Erythroblast (primary cell): ENCODE measurements at places on chromosomes 5 and 9.

DNA sequence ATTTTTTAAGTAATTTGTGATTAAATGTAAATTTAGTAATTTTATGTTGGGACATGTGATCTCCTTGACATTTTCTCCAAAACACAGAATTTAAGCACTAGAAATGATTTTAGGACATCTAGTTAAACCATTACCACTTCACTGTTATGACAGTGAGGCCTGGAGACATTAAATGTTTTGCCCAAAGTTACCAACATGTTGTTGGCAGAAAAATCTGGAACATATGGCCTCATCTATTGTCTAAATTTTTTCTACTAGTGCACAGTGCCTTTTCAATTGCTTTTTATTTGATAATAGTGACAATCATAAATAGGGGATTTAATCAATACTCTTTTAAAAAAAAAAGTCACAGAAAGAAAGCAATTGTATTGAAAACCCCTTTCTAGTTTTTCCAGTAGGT lies 45.6 kb downstream of the PIK3R1 start:
- no peak for DNase-seq

DNA sequence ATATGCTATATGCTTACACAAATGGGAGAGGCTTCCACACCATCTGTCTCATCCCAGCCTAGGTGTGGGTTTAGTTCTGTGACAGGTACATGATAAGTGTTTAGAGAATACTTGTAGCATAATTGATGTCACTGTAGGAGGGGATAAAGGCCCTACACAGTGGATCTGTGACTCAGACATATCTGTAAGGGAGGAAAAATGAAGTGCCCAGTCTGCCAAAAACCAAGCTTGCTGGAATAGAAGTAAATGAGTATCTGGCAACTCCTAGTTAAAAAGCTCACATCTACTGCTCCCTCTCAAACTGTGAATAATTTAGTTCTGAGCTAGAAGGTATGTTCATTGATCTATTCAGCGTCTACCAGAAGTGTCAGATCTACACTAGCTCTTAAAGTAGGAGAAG lies 38.9 kb upstream of the FAM174A start:
- DNase-seq, result no peak

DNA sequence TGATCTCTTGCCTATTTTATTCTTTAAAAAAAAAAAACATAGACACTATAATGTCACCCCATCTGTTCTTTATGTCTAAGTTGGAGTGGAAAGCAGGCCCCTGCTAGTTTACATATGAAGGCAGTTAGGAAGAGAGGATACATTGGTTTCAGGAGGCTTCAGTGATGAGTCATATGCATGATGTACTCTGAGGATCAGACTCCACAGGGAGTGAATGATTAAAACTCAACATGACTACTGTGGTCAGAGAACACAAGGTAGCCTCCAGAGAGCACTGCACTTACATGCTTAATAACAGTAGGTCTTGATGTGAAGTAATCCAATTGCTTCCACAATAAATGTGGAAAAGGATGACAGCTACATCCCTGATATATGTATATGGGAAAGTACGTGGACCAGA lies 22.7 kb upstream of the FSTL4 start:
- no peak for DNase-seq

- DNase-seq, result no peak
These were observed 183.3 kb downstream of the SH3GL2 start for GRCh38 chr9:17761984-17762676.

DNA sequence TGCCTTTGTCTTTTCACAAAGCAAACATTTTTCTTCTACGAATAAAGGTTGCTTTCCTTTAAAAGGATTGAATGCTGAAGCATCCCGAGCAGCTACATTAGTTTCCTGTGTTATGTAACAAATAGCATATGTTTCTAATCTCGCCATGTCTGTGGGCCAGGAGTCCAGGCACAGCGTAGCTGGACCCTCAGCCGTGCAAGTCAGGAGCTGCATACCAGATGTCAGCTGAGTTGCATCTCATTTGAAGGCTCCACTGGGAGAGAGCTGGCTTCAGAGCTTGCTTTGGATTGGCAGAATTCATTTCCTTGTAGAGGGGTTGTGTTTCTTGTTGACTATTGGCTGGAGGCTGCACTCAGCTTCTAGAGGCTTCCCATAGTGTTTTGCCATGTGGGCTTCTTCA lies 16.0 kb upstream of the GOLPH3 start:
- no peak for DNase-seq

DNA sequence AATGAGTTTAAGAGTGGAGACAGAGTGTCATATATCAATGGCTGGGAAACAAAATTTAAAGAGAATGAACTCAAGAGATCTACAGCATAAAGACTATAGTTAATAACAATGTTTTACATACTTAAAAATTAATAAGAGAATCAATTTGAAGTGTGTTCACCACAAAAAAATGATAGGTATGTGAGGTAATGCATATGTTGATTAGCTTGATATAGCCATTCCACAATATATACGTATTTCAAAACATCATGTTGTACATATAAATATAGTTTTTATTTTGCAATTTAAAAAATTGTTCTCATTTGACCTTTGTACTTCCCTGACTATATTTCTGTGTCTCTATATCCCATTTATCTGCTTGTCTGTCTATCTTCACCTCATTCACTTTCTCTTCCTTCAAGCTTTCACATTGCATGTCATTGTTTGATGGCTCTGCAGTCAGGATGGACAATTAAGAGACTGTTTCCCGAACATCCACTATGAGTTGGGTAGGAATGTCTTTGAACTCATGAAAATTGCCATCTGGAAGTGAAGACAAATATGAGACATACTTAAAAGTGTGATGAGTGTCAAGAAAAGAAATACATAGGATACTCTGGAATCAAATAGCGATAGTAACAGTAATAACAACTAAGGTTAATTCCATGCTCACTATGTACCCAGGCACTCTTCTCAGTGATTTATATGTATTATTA lies 359.9 kb upstream of the ACTBL2 start:
- no peak for DNase-seq

- DNase-seq, result no peak
These were observed 61.5 kb upstream of the NUDT12 start for GRCh38 chr5:103624035-103624480.

DNA sequence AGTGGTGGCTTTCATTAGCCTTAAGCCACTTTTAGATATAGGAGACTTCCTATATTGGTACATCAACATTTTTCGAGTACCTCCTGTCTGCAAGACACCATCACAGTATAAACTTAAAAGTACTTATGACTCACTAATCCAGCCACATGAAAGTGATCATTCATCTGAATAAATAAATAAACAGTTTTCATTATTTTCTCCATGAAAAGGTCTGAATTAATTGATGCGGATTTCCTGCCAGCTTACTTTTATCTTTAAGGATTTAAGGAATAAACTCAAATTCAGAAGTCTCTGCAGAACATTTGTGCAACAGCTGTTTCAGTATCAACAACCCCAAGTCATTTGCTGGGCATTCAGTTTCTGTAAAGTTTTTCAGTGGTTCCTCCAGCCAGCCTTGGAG lies 4.0 kb downstream of the SAP30L start:
- DNase-seq, result no peak

DNA sequence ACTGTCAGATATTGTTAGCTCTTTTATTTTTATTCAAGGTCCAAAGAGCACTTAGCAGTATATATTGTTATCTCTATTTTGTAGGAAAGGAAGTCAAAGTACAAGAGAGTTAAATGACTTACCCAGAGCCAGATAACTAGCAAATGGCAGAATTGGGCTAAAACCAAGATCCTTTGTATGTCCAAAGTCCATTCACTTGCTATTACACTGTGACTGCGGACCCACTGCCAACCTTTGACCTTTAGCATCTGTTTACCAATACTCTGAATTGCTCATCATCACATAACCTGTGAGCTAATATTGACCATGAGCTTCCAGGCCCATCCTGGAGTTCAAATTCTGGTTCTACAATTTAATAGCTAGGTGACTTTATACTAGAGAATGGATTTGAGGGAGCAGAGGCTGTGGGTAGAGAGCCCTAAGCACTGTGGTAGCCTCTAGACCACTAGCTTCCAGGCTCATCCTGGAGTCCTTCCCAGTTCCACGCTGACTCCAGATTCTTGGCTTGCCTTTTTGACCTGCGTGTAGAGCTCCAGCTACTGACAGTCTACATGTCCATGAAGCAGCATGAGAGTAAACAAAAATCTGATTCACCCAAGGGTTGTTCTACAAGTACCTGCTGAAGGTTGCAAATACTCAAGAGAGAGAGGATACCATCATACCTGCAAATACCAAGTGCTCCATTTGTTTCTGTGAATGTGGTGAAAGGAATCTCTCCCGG lies 424.0 kb downstream of the SH3GL2 start:
- DNase-seq, result no peak

- no peak for DNase-seq
These were observed 340.3 kb downstream of the KCTD16 start for GRCh38 chr5:144510845-144511579.

DNA sequence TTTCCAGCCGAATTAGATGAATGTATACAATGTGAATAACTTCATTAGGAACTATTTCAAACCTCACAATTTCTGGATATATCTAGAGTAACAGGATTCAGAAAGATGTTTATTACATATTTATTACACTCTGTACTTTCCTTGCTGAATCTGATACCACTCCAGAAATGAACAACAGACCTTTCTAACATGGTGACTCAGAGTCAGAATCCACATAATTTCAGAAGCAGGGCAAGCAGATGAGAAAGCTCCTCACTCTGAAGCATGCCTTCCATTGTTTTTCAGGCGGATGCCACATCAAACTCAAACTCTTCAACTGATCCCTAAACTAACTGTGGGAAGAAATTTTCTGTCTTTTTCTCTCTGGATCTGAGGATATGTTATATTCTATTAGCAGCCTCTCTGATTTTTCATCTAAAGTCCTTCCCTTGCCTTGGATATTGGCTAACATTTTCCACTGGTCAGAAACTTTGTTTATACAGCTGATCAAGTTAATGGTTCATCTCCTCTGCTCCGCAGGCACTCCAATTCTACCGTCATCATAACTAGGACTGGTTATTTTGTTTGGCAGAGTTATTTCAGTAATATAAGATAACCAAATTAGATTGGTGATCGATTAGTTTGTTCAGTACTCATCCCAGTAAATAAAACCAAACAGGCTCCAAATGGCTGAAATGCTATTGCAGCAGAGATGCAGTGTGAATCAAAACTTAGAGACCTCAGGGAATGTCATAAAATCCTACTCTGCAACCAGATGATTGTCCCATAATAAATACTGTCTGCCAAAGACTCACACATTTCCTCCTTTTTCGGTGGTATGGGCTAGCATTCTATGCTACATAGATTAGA lies 556.0 kb downstream of the EBF1 start:
- no peak for DNase-seq

GRCh38 chr5:173045474-173045873 lies 10.7 kb upstream of the CREBRF start:
- DNase-seq, result no peak

GRCh38 chr9:4116723-4117460 lies 183.0 kb downstream of the GLIS3 start:
- no peak for DNase-seq

- DNase-seq, result peak; percentile 57
These were observed at the start of gene F2R for GRCh38 chr5:76715736-76716455. Gene F2R (plus strand): TSS chr5:76716126. CDS start chr5:76716308, 182 bp downstream.

DNA sequence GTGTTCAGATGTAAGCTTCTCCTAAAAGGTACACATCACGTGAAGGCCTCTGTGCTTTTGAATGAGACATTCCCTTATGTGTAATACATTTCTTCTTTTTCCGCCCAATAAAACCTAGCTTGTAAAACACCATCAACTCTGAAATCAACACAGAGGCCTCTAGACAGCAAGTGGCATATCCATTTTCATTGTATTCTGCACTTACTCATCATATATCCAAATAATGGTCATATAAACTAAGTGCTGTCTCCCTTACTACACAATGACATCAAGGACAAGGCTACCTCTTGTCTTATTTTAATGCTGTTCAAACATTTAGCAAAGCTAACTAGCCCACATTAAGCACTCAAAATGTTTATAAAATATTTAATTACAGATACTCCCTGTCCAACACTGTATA lies 108.5 kb downstream of the ELAVL2 start:
- no peak for DNase-seq

- DNase-seq, result no peak
These were observed 9.1 kb upstream of the CERCAM start for GRCh38 chr9:128411364-128412119.

GRCh38 chr5:8953016-8953415 lies 592.9 kb downstream of the SEMA5A start:
- no peak for DNase-seq

GRCh38 chr5:79689541-79690466 lies at the start of gene CMYA5:
Gene CMYA5 (plus strand): TSS chr5:79689836. CDS start chr5:79689908, 72 bp downstream.
- DNase-seq, result peak; percentile 37
